Liver (tissue), 10 donors: ENCODE measurements at places on chromosomes 16 and 17. TPM values are rescaled to one million over a fixed set of nuclear protein-coding genes. Genes with fewer than 3 reads are reported as not detected.

DNA sequence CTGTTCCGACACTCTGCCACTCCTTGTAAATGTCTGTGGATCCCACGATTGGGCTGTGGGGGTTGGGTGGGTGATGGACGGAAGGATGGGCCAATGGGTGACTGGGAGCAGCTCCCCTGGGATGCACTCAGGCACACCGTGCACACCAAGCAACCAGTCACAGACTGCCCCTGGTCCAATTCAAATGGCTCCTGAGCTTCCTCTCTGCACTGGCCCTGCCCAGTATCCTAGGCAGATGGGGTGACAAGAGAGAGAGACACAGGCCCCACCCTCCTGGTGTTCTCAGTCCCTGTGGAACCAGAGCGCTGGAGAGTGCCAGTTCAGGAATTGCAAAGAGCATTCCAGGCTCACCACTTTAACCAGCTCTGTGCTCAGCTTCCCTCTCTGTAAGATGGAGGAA lies 32.8 kb downstream of the BEAN1 start:
- DNase-seq: no peak

GRCh38 chr17:28346199-28346580 lies 10.6 kb downstream of the TNFAIP1 start:
- no peak for DNase-seq

- DNase-seq: no peak
Measured at GRCh38 chr16:3086596-3087242, 12.4 kb downstream of the ZSCAN10 start.

- no peak for DNase-seq
Measured at GRCh38 chr16:58035356-58036170, 10.0 kb downstream of the MMP15 start.

DNA sequence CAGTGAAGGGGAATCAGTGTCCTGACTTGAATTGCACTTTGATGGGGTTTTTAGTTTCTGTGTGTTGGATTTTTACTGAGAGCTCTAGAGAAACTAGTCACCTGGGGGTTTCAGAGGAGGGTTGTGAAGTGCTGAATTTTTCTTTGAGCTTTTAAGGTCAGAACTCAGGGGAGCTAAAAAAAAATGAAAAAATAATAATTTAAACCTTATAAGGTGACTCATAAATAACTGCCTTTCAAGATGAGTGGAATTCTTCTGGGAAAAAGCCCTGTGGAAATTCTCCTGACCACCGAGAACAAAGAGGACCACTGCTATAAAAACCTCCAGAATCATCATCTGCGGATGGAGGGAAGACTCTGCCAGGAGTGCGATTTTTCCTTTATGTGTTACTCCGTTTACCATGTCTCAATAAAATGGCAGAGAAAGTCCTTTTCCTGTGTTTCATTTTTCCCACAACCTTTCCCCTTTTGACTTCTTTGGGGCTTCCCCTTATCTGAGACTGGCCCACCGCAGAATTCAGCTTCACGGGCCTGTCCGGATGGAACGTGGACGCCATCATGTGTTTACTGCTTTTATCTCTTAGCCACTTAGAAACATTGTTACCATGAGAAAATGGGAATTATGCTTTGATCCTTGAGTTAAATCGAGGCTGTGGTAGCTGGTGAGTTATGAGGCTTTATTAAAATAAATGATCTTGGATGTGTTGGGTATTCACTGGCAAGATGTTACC lies 39.7 kb downstream of the RPTOR start:
- no peak for DNase-seq

GRCh38 chr17:7889166-7889955 lies 772 bp downstream of the CHD3 start:
- DNase-seq: peak; percentile 67

GRCh38 chr17:78981010-78981888 lies 1.5 kb upstream of the LGALS3BP start:
- DNase-seq: no peak

DNA sequence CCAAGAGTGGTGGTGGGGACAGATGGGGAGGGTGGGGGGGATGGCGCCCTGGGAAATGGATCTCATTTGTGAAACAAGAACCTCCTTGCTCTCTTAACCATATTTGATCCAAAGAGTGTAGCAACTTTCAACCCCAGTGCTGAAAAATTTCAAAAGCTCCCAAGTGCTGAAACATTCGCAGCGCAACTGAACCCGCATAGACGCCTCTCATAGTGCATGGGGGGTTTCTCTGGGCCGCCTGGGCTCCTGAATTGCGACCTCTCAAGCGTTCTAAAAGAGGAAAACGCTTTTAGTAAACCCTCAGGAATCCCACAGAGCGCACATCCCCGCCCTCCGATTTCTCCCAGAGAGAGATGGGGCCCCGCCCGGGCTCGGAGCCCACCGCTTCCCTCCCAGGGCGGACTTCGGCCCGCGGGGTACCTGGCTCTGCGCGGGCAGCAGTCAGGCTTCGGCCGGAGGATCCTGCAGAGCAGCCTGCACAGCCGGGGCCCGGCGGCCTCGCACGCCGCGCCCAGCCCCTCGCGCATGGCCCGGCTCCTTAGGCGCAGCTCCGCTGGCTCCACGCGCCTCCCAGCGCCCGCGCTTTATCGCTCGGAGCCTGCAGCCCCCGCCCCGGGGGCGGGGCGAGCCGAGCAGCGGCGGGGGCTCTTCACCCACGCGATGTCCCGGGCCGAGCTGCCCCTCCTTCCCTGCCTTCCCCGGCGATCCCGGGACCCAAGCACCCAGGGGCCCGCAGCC lies 7.0 kb downstream of the NOS2 start:
- no peak for DNase-seq

GRCh38 chr16:47310792-47311211 lies 150.1 kb downstream of the ITFG1 start:
- DNase-seq: no peak

DNA sequence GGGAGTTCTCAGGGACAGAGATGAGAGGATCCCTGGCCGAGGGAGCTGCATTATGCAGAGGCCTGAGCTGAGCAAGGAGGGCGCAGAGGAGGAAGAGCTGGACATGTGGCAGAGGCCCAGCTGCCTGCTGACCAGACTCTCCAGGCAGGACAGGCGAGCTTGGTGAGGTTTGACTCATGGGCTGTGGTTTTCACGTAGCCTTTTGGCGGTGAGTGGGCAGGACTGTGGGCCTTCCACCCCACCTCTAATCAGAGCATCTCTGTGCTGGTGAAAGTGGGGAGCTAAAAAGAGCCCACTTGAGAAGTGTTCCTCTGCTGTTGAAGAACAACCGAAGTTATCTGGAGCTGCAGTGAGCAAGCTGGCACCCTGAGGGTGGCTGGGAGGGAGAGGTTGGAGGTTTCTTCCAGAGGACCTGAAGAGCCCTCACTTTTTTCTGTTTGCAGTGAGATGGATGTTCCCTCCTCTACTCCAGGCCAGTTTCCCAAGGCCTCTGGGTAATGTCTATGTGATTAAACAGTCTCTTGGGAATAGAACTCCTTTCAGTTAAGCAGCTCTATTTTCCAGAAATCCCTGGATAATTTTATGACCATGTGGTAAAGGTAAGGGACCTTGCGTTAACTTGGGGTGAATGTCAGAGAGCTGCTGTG lies 11.9 kb downstream of the EPN2 start:
- DNase-seq: no peak

DNA sequence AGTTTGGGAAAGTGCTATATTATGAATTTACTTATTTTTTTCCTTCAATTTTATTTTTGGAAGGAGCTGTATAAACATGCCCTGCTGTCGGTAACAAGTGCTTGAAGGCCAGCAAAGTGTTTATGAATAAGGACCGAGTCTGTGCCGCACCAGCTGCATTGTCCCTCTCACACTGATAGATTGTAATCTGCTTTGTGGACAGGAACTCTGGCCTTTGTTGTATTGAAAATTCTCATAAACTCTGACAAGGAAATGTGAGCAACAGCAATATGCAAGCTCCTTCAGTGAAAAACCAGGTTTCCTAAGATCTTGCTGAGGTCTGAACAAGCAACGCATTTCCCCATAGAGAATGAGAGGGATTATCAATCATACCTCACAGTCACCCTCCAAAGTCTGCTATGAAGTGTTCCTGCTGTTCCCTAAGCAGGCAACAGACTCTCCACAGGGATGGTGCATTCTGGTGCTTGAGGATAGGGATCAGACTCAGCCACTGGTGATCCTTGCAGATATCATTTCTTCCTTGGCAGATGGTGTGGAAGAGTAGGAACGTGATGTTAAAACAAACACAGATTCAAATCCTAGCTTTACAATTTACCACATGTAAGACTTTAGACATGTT lies 109.6 kb downstream of the KCNJ2 start:
- DNase-seq: no peak

- no peak for DNase-seq
Measured at GRCh38 chr17:5785867-5786509, 201.7 kb upstream of the NLRP1 start.

GRCh38 chr16:49542946-49543630 lies 169.5 kb downstream of the C16orf78 start:
- DNase-seq: no peak

GRCh38 chr17:80703142-80703478 lies 158.5 kb downstream of the RPTOR start:
- no peak for DNase-seq

DNA sequence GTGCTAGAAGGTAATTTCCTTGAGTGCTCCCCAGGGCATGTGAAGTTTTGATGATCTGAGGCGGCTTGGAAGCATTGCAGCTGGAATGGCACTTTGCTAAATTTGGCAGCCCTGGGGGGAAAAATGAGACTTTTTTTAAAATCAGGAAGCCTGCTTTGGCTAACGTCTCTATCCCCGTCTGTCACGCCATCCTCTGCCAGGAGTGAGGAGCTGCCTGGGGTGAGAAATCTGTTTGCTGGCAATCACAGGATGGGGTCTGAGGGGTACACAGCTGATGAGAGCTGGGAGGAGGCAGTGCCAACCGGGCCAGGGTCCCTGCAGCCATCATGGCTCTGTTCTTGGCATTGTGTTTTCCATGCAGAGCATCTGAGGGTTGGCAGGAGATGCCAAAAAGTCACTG lies 2.0 kb downstream of the ABCC12 start:
- no peak for DNase-seq

DNA sequence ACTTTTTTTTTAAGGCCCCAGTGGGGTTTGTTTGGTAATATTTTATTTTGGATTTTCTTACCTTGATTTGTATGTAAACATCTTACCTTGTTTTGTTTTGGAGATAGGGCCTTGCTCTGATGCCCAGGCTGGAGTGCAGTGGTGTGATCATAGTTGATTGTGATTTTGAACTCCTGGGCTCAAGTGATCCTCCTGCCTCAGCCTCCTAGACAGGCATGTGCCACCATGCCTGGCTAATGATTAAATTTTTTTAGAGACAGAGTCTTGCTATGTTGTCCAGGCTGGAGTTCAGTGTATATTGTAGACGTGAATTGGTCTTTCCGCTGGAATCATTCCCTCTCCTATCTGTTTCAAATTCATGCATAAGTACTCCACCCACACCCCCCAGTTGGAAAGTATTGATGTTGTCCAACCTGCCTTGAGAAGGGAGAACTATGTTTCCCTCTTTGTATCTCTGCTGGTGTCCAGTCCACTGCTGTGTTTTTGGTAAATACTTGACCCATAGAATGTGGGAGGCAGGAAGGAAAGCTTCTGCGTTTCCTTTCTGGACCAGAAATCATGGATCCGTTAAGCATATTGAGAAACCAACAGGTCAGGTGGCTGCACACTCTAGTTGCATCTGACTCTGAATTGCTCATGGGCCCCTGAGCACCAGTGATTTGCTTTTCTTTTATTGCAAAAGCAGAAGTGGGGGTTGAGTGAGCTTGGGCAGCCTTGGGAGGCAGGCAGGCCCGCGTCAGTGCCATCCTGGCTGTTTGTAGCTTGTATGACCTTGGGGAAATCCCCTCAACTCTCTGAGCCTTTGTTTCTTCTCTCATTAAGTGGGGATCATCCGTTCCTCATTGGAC lies 25.0 kb downstream of the RMI2 start:
- no peak for DNase-seq

DNA sequence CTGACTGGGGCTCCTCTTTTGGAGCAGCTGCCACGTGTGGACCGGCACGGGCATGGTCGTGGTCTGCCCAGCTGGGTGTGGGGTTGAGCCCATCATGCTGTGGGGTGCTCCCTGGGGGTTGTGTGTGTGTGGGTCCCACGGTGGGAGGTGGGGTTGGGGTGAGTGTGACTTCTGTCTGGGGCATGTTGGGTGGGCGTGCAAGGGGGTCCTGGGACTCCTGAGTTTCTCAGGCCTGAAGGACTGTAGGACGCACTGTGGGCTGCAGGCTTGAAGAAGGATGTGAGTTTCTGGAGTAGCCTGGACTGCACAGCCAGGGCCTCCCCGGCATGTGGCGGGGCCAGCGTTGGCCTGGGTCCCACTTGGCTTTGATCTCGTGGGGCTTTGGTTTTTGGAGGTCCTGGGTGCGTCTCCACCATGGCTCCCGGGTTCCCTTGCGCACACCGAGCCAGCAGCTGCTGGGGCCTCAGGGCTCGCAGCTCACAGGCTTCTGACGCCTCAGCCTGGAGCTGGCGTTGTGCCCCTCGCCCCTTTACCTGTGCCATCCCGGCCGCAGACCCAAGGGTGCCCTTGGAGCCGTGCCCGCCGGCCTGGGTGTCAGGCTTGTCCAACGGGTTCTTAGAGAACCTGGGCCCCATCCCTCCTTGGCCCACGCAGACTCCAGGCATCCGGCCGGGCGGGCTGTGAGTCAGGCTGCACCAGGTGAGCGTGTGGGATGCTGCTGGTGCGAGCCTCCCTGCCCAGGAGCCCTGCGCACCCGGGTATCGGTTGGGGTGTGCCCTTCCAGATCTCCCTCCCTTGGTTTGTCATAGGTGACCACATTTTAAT lies 34.4 kb upstream of the ZNF750 start:
- no peak for DNase-seq

DNA sequence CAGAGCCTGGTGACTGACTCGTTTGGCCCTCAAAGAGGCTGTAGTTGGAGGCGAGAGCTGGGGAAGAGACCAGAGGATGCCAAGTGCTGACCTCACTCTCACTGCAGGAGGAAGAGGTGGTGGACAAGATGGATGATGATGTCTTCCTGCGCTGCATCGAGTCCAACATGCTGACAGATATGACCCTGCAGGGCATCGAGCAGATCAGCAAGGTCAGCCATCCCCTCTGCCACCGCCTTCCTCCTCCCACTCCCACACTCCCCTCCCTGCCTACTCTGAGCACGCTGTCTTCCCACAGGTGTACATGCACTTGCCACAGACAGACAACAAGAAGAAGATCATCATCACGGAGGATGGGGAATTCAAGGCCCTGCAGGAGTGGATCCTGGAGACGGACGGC lies 26.9 kb downstream of the POLR2A start:
- DNase-seq: no peak

DNA sequence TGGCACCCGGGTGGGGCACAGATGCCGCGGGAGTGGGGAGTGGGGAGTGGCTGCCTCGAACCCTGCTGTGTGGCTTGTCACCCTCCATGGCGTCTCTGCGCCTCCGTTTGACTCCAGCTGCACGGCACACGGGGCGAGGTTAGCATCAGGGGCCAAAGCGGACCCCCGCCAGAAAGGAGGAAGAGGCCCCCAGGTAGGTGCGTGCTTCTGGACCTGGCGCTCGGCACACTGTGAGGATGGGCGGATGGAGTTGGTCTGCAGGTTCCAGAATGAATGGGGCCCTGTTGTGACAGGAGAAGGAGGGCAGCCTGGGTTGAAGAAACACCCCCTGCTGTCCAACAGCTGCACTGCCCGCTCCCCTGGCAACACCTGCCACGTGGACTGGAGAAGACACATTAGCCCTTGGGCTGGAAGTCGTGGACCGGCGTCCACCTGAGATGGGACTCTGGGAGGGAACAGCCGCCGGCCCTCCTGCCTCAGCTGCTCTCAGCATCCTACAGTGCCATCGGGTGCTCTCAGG lies 9.4 kb upstream of the FASN start:
- DNase-seq: no peak

OR2C1 gene
- 0.19 TPM for total RNA-seq

KRTAP4-6 gene
- total RNA-seq: not detected

KRTAP2-2 gene
- not detected for total RNA-seq

PDIA2 gene
- total RNA-seq: 0.09 TPM

USP22 gene
- 83.6 TPM for total RNA-seq

IRX6 gene
- not detected for total RNA-seq

SOCS3 gene
- 48.0 TPM for total RNA-seq
